ENCODE measurements at places on chromosomes 1 and 21.

GRCh38 chr1:55331351-55331750 is 116.2 kb upstream of the USP24 start:
- DNase-seq, result no peak

DNA sequence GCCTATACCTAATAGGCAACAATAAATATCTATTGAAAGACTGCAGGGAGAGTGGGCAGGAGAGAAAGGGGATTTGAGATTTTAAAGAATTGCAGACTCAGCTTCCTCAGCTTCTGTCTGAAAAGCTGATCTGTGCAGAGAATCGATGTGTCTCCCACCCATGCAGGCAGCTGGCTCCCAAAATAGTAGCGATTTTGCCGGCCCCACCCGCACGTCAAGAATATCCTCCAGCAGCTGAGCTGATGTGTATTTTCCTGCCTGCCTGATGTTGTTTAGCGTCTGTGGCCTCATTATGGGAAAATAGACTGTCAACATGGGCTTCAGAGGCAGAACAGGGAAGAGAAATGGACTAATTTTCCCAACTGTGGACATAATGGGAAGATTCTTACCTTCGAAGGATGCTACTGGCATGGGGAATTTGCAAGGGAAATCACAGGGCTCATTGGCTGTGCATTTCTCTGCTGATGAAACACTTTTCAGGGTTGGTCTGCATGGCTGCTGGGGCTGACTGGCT is 699.8 kb downstream of the PTPRU start:
- no peak for DNase-seq

GRCh38 chr1:105442901-105443300 is 1613.6 kb upstream of the PRMT6 start:
- no peak for DNase-seq

DNA sequence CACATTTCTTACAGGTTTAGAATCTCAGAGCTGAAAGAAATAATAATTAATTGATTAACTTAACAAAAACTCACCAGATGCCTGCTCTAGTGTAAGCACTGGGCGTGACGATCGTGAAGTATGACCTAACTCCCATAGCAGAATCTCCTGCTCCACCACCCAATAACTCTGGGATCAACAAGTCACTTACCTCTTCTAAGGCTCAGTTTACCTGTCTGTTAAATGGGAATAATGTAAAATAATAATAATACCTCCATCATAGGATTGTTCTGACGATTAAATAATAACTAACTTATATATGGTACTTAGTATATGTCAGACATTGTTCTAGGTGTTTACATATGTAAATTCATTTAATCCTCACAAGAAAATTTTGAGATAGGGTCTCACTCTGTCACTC is 24.6 kb downstream of the COA7 start:
- DNase-seq, result no peak

DNA sequence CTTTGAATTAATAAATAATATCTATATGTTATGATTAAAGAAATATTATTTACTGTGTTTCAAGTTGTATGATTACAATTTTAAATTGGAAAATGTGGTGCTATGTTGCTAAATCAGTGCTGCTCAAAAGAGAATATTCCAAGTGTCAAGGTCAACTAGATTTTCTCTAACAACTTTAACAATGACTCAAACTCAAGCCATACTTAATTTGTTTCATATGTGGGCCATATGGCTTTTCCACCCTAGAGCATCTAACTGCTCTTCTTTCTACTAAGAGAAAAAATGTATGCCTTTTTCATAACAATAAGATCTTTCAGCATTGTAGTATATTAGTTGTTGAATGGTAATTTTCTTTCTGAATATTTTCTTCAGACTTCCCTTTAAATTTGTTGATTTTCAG is 8.3 kb upstream of the SYT14 start:
- DNase-seq, result no peak

- DNase-seq, result no peak
Observed at GRCh38 chr21:39595465-39595864, 17.3 kb upstream of the B3GALT5 start.

GRCh38 chr1:147238053-147238902 is 4.2 kb upstream of the CHD1L start:
- no peak for DNase-seq

DNA sequence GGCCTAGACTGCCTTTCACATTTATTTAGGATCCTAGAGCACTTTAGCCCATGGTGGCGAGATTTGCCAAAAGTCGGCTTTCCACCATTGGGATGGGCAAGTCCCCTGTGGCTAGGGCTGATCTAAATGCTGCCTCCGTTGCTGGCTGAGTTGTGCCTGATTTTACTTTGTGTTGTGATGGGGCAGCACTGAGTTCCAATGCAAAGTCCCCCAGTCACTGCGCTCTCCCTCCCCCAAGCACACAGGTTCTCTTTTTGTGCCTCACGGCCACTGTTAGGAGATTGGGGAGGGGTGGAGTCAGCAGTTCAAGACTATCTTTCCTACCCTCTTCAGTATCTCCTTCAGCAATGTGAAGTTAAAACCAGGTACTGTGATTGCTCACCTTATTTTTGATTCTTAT is 66.7 kb upstream of the COX20 start:
- DNase-seq, result no peak

GRCh38 chr1:100607628-100608240 is 69.8 kb downstream of the GPR88 start:
- no peak for DNase-seq

DNA sequence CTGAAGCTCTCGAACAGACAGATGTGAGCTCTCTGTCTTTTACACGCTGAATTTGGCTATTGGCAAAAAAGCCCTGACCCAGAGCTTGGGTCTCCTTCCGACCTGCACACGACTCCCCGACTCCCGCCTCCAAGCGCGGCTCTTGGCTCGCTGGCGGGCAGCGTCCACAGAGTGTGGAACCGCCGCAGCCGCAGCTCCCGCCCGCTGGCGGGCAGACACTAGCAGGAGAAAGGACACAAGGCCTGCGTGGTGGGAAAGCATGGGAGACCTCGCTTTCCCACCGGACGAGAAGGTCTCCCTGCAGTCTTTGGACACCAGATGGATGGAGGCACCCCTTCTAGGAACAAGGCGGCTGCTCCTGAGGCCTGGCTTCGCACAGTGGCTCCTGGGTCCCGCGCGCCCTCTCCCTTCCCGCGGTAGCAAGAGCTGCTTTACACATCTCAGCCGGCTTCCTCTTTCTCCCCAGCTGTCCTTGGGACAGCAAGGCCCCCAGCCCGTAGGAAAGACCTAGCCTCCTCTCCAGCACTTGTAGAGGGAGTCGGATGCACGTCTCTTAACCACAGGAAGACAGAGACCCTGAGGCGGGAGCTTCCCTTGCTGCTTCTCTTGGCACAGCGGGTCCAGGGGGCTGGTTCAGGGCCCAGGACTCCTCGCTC is 92.1 kb downstream of the PRKAB2 start:
- DNase-seq, result no peak

DNA sequence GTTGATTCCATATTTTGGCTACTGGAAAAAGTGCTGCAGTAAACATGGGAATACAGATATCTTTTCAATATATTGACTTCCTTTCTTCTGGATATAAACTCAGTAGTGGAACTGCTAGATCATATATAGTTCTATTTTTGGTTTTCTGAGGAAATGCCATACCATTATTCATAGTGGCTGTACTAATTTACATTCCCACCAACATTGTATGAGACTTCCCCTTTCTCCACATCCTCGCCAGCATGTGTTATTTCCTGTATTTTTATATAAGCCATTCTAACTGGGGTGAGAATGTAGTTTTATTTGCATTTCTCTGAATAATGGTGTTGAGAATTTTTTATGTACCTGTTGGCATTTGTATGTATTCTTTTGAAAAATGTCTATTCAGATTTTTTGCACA is 385.2 kb downstream of the NUF2 start:
- DNase-seq, result no peak

- no peak for DNase-seq
Observed at GRCh38 chr1:8343044-8343443, 25.1 kb downstream of the SLC45A1 start.

DNA sequence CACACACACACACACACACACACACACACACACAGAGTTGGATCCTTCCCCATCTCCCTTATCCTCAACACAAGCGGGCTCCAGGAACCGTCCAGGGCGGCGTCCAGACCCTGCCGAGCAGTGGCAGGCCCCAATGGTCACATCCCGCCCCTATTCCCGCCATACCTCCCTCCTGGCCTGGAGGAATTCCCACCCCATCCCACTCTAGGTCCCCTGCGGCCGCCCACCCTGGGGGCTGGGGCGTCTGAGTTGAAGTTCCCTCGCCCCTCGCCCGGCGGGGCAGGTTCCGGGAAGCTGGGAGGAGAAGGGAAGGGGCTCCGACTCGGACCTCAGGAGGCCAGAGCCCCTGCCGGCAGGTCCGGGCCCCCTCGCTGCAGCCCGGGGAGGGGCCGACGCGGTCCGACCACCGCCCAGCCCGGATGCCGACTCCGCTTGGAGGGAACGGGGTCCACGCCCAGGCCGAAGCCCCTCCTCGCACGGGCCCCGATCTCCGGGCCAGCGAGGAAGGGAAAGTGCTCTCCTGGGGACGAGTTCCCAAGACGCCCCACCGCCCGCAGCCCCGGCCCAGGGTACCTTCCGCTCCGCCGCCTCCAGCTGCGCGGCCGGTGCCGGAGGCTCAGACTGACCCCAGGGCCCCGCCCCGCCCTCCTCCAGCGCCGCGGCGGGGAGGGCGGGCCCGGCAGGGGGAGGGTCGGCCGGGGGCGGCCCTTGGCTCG is at the start of gene RHOC:
Gene RHOC (minus strand): TSS at position 623 of the 716 bp plus-strand sequence. CDS start 3,328 bp downstream, outside the sequence.
- DNase-seq, result peak; percentile 55

GRCh38 chr1:21244986-21245687 is 45.1 kb downstream of the ECE1 start:
- DNase-seq, result no peak

GRCh38 chr1:163273766-163274441 is 47.9 kb upstream of the NUF2 start:
- no peak for DNase-seq

GRCh38 chr1:6962478-6962995 is 177.3 kb downstream of the CAMTA1 start:
- no peak for DNase-seq

GRCh38 chr1:165842023-165842670 is 14.7 kb downstream of the UCK2 start:
- no peak for DNase-seq

DNA sequence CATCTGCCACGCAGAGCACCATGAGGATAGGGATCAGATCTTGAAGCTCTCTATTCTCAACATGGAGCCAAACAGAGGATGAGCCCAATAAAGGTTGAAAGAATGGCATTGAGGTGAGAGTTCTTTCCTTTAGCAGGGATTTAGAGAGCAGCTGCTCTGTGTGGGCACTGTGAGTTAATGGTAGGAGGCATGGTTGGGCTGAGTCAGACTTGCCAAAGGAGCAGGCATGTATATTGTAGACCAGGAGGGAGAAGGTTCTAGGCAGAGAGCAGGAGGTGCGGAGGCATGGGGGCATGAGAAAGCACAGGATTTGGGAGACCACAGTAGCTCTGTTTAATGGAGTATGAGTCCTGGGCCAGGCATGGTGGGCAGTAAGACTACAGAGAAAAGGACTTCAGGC is 32.0 kb downstream of the TMEM53 start:
- DNase-seq, result no peak

DNA sequence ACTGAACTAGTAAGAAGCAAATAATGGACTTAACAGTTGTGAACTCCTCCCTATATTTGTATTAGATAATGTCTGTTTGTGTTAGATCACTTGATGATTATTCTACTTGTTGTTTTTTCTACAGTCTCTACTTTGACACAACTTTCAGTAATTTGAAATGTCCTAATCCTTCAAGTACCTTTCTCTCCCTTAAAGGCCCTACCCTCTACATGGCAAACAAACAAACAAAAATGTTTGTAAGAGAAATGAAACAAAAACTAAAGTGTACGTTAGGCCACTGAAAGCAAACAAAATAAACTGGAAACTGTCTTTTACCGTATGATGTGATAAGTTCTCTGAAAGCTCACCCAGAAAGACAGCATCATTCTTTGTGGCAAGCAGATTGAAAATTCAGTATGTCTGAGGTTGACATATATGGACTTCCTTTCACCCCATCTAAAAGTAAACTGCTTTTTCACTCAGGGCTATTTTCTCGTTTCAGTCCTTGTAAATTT is 255.9 kb upstream of the SNX7 start:
- no peak for DNase-seq

DNA sequence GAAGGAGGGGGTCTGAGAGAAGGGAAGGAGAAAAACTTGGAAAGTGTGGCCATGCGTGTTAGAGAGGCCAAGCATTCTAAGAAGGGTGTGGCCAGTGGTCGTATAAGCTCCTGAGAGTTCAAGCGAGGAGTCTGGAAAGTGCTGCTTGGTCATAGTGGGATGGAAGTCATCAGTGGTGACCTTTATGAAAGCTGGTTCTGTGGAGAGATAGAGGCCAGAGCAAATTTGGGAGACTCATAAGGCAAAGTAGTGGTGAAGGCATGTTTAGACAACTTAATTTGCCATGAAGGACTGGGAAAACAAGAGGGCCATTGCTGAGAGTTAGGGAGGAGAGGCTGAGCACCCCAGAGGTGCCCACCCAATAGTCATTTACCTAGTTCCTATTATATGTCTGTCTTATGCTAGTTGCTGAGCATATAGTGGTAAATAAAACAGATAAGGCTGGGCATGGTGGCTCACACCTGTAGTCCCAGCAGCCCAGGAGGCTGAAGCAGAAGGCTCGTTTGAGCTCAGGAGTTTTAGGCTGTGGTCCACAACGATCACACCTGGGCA is 1.9 kb downstream of the KLF17 start:
- no peak for DNase-seq

DNA sequence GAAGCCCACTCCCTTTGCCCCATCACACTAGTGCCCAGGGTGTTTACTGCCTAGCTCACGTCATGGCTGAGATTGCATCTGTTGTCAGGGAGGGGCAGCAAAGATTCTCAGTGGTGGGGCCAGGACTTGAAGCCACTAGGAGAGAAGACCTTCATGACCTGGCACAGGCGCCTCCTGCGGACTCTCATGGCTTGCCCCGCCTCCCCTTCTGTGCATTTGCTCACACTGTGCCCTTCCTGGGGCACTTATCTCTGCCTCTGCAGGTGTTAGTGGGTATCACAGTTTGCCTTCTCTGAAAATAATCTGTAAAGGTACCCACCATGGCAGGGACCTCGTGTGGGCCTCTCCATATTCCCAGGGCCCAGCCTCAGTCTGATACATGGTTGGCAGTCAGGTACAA is 20.1 kb downstream of the PTPRU start:
- DNase-seq, result no peak

Data from NK-92 treated with Interleukin-12 subunit alpha and Interleukin-12 subunit beta, amount 100 ng/mL, for 24 hours (cell line).